NCI-H2029 (cell line): ENCODE measurements at places on chromosomes 5 and 9.

DNA sequence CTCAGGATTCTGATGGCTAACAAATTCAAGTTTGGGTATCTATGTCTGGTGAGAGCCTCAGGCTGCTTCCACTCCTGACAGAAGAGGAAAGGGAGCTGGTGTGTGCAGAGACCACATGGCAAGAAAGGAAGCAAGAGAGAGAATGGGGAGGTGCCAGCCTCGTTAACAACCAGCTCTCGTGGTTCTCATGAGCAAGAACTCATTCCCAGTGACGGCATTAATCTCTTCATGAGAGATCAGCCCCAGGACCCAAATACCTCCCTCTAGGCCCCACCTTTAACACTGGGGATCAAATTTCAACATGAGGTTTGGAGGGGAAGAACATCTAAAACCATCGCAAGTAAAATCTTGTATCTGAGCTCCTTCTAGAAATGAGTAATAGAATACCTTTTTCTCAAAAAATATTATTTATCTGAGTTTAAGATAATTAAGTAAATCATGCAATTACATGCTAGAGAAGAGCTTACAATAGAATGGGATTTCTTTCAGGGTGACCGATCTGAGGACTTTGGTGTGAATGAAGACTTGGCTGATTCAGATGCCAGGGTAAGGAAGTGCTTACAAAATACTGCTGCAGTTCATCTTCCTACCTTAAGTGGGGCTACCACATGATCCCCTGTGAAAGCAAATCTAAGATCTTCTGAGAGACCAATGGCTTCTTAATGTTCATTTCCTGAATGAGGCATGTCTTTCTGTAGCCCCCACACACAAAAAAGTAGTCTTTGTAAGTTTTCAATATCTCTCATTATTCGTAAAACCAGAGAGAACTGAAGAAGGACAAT lies 11.5 kb downstream of the ANXA1 start:
- no peak for DNase-seq

- DNase-seq = no peak
Measured at GRCh38 chr9:36086442-36086841, 49.7 kb downstream of the RECK start.

DNA sequence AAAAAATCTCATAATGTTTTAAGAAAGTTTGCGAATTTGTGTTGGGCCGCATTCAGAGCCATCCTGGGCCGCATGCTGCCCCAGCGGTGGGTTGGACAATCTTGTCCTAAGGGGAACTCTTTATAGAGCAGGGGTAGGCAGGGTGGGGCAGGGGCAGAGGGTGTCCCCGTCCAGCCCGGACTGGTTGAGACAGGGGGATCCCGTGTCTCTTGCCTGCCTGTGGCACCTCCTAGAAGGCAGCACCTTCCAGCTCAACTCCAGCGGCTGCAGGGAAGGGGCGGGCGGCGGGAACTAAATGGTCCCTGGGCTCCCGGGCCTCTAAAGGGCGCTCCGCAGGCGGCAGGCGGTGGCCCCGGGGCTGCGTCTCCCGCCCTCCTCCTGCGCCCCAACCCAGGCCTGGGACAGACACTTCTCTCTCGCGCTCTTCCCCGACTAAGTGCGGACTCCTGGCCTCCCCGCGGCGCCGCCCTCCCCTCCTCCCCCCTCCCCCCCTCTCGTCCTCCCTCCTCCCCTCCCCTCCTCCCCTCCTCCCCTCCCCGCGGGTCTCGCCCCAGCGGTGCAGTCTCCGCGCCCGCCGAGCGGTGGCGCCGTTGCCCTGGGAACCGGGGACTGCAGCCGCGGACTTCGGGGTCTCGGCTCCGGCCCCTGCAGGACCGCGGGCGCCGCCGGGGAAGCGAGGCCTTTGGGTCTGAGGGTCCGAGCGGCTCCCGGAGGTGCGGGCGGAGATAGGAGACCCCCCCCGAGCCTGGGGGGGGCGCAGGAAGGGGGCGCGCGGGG lies 132.6 kb downstream of the MRPL36 start:
- peak; percentile 10 for DNase-seq

GRCh38 chr5:107474716-107475489 lies 195.8 kb downstream of the EFNA5 start:
- no peak for DNase-seq

DNA sequence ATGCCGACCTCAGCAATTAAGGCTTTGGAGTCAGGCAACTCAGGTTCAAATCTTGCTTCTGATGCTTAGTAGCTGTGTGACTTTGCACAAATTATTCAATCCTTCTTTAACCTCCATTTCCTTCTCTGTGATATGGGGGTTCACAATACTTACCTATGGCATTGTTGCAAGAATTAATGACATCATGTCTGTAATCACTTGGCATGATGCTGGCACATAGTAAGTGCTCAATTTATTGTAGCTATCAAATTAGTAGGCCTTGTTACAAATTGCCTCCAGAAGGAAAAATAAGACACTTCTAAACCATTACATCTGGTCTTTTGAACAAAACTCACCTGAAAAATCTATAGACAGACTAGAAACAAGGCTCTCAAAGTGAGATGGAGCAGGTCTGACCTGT lies 29.9 kb upstream of the NDFIP1 start:
- no peak for DNase-seq

GRCh38 chr5:6574537-6575245 lies 58.2 kb downstream of the NSUN2 start:
- DNase-seq = peak; percentile 19

DNA sequence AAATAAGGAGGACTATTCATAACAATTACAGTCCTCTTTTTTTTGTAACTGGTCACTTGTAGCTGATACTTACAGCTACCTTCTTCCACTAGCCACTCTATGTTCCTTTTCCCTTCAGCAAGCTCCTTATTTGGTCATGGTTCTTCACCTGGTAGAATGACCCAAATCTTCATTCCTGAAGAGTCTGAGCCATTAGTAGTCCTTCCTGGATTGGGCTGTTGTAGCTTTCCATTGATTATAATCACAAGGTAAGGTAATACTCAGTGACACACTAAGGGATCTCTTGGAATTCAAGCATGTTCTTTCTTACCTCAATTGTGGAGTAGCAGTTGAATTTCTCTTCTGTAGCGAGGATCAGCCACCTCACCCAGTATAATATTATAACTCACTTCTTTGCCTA lies 25.5 kb upstream of the ITGA2 start:
- no peak for DNase-seq

DNA sequence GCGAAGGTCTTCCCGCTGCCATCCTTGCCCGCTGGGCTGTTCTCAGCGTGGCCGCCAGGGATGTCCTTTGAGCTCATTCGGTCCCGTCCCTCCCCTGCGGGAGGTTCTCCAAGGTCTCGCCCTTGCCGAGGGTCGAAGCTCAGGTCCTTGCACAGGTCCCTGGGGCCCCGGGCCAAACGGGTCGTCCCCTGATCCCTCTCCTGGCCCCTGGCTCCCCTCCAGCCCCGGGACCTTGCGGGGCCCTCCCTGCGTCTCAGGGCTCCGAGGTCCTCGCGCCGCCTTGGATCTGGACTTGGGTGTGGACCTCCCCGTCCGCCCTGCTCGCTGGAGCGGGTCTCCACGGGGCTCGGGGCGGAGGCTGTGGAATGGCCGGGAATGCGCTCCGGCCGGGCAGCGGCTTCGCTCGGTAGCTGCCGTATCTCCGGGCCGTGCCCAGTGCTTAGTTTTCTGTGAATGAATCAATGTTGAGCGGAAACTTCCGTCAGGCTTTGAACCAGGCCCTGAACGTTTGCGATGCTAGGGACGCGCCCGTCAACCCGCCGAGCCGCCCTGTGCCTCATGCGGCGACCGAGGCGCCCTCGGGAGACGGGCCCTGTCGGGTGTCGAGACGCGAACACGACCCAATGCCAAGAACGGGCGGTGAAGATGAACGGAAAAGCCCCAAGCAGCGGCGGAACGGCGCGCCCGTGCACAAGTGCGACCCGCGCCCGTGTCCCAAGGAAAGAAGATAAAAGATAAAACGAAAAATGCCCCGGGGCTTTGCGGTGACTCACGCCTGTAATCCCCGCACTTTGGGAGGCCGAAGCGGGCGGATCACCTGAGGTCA lies 780 bp downstream of the RNU6ATAC start:
- peak; percentile 43 for DNase-seq

DNA sequence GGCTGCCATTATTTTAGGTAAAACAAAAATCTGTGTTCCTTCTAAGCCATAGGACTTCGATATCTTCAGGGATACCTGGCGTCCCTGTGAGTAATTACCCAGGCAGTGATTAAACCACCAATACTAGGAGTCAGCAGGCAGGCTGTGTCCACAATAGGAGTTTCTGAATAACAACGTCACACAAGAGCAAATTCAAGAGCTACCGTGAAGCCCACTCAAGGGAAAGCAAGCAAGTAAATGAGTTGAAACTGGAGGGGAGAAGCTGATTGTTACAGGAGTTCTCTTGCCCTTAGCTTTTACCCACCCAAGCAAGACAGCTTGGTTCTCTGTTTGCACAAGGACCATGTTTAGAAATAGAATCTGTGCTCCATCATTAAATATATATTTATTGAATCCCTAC lies 50.8 kb downstream of the SEMA5A start:
- DNase-seq = no peak

DNA sequence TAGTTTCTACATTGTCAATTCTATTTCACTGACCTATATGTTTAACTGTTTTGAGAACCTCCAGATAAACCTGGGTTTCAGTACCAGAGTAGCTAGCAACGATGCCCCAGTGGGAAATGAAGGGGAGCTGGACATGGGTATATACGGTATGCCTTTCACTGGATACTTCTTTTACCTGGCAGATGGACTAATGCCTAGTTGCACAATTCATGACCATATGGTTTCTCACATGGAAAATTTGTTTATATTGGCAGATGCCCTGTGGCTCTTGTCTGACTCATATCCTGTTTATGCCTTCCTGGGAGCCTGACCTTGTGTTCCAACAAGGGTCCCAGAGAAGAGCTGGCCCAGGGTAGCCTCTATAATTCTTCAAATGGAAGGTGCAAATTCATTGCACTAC lies 144.1 kb downstream of the MAT2B start:
- DNase-seq = peak; percentile 80

GRCh38 chr5:113689647-113690046 lies 176.2 kb downstream of the YTHDC2 start:
- no peak for DNase-seq

GRCh38 chr5:100775533-100775855 lies 127.6 kb downstream of the ST8SIA4 start:
- DNase-seq = no peak

GRCh38 chr9:79637177-79637925 lies 65.6 kb downstream of the TLE4 start:
- DNase-seq = no peak

DNA sequence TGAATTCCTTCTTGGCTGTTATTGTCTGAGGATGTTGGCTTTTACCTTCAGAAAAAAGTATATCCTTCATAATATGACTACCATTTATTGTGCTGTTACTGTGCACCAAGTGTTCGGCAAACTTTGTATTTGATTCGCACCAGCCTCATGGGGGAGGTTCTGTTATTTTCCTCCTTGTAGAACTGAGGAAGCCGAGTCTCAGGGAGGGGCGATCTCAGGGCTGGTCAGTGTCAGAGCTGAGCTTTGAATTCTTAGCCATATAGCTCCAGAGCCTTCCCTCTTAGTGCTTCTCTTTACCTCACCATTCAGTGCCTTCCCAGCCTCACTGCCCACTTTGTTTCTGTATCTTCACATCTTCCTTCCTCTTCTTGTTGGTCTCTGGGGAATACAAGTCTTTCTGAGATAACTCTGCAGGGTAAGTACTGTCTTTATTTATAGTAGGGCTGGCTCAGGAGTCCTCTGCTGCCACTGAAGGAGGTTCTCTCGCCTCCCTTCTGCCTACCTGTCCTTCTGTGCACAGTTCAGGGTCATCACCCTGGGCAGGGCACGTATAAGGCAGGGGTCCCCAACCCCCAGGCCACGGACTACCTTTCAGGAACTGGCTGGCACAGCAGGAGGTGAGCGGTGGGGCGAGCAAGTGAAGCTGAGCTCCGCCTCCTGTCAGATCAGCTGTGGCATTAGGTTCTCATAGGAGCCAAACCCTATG lies 48.4 kb downstream of the GALNT10 start:
- no peak for DNase-seq

- no peak for DNase-seq
Measured at GRCh38 chr5:159190170-159190569, 19.2 kb downstream of the RNF145 start.

- no peak for DNase-seq
Measured at GRCh38 chr9:34454571-34455065, 3.8 kb downstream of the FAM219A start.

DNA sequence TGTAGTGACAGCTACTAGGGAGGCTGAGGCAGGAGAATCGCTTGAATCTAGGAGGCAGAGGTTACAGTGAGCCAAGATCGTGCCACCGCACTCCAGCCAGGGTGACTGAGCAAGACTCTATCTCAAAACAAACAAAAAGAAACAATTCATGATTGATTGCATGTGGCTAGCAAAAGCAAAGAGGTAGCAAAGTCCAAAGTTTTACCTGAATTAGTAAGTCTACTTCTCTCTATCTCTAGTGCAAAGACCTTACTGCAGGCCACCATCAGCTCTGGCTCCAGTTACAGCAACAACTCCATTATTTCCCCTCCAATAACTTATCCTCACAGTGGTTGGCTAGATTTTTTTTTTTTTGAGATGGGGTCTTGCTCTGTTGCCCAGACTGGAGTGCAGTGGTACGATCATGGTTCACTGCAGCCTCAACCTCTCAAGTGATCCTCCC lies 6.2 kb upstream of the SAR1B start:
- DNase-seq = no peak

- peak; percentile 10 for DNase-seq
Measured at GRCh38 chr5:152994033-152994680, 496.3 kb upstream of the GRIA1 start.

DNA sequence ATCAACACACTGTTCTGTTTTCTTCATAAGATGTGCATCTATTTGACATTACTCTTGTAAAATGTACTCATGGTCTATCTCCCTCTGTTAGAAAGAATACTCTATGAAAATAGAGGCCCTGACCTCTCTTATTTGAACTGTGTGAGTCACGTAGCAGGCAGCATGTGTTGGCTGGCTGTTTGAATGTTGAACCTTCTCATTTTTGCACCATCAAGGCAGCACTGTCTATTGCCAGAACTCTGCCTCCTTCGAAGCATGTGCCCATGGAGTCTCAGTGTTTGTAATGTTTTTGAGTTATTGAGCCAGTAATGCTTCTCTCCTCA lies 144.4 kb downstream of the ALDH1A1 start:
- DNase-seq = no peak

- DNase-seq = no peak
Measured at GRCh38 chr5:38807570-38808483, 38.0 kb upstream of the OSMR start.

GRCh38 chr9:15856591-15856990 lies 303.7 kb downstream of the CCDC171 start:
- DNase-seq = no peak
